ENCODE measurements at places on chromosomes 2 and 18.
A peak's percentile ranks its signal among the peaks of the same experiment; 100 is the strongest.

DNA sequence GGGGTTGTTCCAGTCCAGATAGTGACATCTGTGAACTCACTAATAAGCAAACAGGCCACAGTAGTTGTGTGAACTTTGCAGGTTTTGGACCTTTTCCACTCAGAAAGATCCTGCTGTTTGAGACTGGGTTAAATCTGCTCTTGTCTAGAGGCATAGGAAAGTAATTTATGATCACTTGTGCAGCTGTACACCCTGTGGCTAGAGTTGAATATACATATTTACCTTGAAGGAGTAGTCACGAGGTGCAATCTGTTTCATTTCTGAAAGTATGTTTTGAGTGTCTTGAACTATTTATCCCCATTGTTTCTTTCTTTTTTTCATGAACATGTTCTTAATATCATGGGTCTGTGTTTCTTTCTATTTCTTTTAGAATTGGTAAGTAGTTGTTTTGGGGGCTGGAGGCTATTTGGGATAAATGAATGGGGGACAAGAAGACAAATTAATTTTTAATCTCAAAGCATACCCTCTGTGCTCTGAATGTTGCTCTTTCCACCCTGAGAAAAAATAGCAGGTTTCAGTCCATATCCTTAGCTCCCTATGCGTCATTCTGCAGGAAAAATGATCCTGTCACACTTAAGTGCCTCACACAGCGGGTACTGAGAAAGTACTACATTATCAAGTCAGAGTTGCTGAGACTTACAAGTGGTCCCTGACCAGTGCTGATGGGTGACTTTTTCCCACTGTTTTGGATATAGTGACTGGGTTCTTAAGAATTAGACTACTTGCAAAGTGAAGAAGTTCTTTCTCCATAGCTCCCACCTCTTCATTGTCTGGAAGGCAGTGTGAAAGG is 28.2 kb downstream of the DCC start:
- no peak for DNase-seq

- no peak for DNase-seq
Measured at GRCh38 chr2:220994846-220995245, 577.3 kb downstream of the EPHA4 start.

- DNase-seq: no peak
Measured at GRCh38 chr2:127255146-127255545, 35.0 kb upstream of the CYP27C1 start.

DNA sequence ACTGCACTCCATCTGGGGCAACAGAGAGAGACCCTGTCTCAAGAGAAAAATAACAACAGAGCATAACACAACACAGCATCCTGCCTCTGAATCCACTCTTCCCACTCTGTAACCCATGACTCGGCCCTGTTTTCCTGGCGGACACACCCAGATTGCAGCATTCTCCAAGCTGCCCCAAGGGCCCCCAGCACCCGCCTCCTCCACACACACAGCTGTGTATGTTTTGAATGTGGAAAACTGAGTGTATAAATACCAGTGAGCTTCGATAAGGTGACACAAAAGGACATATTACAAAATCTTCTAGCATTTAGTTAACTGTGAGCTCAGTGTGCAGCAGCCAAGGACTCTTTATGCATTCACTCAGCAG is 13.0 kb downstream of the IMPA2 start:
- peak; percentile 82 for DNase-seq

- DNase-seq: no peak
Measured at GRCh38 chr2:39583213-39583612, 82.5 kb upstream of the TMEM178A start.

GRCh38 chr18:22238036-22238435 is 68.6 kb downstream of the GATA6 start:
- DNase-seq: no peak

DNA sequence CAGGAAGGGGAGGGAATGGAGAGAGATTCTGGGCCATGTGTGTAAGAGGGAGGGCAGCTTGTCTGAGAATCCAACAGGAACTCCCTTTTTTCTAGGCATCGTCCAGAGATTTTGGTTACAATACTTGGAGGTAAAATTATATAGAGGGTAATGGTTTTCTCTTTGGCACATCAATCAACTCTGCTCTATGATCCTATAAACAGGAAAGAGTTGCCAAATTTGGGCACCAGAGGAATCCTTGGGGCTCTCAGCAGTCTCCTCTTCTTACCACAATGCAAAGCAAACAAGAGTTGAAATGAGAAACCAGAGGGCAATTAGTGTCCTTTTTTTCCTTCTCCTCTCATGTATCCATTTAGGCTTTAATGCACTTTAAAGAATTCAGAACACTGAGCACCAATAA is 243.4 kb downstream of the SLC8A1 start:
- DNase-seq: no peak

DNA sequence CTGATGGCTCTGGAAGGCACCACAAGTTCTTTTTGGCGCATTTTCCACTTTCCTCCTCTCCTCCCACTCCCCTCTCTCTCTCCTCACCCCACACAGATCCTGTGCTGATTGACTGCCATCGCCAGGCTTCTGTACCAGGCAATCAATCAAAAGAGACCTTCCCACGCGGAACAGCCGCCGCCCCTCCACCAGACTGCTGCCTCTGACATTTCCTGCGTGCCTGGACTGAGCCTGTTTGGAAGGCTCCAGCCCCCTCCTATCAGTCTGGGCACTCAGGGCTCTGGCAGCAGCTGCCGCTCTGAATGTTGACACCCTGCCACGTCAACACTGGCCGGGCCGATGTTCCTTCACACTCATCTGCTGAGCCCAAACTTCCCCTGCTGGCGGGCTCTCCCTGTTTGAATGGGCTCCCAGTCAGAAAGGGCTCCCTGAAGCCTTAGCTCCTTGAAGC is 467.7 kb downstream of the EPHA4 start:
- peak; percentile 49 for DNase-seq

DNA sequence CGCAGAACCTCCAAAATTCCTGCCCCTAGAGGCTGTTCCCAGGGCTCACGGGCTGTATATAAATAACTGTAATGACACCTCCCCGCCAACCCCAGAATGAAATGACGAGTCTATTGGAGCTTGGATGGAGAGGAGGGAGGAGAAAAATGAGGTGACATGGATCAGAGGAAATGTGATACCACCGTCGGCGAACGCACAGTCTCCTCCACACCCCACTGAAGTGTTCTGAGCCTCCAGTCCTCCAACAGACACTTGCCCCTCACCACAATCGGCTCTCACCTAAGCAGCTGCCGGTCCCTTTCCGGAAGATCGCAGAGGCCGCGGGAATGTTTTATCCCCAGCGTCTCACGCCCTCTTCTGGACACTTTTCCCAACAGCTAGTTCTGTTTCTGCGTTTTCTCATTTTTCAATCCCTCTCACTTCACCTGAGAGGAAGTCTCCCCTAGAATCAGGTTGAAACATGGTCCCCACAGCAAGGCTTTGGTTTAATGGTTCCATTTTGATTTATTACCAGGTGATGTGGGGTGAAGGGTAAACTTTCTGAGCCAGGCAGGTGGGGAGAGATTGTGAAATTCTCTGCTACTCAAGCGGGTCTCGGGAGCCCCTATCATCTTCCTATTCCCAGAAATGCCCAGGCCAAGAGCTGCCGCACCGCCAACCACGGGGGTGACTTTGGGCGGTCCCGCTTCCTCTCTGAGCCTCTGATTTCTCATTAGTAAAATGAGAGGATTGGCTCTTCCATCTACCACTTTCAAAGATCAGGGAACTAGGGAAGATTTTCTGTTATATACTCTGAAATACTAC is 9.1 kb upstream of the MYO5B start:
- DNase-seq: peak; percentile 11

GRCh38 chr18:64699081-64699480 is 550.2 kb upstream of the LINC00305 start:
- no peak for DNase-seq

DNA sequence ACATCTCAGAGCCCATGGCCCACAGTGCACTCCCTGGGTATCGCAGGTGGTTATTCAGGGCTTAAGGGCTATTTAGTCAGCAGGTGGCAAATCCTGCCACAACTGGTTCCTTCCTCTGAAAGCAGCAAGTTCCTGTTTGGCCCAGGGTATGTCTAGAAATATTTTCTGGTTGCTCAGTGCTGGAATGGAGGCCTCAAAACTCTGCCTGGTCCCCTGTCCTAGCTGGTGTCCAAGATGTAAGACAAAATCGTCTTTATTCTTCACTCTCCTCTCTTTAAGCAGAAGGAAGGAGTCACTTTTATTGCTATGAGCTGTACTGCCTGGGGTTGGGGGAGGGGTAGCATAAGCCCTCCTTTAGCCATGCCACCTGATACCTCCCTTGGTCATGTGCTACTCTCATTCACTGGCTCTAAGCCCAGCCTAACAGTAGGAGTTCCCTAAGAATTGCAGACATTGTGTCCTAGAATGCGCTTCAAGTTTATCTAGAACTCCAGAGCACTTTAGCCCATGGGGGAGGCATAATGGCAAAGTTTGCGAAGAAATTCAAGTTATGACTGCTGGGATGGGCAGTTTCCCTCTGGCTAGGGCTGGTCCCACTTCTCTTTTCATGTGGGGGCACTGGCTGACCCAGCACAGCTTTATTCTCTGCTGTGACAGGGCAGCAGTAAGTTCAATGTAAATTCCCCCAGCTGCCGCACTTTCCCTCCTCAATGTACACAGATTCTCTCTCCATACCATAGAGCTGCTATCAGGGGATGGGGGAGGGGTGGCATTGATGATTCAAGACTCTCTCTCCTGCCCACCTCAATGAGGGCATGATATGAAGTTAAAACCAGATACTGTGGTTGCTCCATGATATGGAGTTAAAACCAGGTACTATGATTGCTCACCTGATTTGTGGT is 27.1 kb upstream of the CWC22 start:
- DNase-seq: no peak

GRCh38 chr2:239383036-239383758 is 17.6 kb downstream of the HDAC4 start:
- no peak for DNase-seq

DNA sequence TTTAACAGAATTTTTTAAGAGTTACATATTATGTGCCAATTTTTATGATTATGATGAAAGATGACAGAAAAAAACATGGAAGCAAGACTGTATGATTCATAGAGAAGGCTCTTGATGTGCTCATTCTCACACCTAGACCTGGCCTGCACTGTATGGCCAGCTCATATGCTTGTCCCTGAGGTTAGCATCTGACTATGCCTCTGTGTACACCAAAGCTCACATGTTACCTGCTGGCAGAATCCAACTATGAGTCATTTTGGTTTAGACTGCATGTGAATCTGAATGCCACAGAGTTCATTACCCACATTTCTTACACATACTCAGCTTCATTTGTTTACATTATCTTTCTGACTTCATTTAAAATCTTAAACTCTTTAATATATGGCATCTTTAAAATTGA is 139.0 kb downstream of the DSC3 start:
- no peak for DNase-seq

- DNase-seq: peak; percentile 74
Measured at GRCh38 chr2:112623913-112624777, 21.6 kb upstream of the SLC20A1 start.

- DNase-seq: peak; percentile 24
Measured at GRCh38 chr2:160652236-160652635, 158.6 kb upstream of the RBMS1 start.

DNA sequence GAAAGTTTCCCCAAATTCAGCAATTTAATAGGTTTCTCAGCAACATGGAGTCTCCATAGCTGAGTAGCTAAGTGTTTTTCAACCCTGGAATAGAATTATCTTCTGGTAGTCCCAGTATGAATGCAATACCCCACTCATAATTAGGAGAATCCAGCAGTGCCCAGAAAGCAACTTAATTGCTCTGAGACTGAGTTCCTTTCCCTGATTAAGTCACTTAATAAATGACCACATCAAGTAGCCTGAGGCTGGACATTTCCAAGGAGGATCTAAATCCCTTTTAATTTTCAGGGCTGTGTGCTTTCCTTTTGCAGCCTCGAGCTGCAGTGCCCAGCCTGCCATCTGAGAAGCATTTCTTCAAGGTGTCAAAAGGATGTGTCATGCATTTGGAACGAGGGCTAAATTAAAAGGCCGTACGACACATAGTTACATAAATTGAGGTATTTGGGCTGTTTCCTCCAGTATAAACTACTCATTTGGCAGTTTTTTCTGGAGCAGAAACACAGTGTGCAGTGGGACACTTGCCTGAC is 17.7 kb upstream of the SIX2 start:
- DNase-seq: no peak

DNA sequence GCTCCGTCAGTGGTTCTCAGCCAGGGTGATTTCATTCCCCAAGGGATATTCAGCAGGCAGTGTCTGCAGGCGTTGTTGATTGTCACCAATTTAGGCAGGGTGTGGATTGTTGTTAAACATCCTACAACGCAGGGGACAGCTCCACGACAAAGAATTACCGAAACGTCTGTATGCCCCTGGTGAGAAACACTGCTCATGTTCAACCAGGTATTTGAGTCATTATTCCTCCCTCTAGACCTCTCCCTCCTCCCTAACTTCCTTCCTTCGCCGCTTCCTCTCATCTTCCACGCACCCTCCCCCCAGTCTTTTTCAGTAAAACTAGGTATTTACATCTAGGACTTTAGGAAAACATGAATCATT is 50.8 kb downstream of the NCK2 start:
- DNase-seq: no peak

GRCh38 chr2:41782306-41783158 is 265.3 kb upstream of the PKDCC start:
- peak; percentile 25 for DNase-seq

GRCh38 chr2:172510548-172510947 is 45.3 kb upstream of the PDK1 start:
- no peak for DNase-seq

GRCh38 chr18:74790451-74790850 is 192.8 kb downstream of the ZNF407 start:
- no peak for DNase-seq

GRCh38 chr2:21818212-21818795 is 694.5 kb downstream of the TDRD15 start:
- DNase-seq: no peak

DNA sequence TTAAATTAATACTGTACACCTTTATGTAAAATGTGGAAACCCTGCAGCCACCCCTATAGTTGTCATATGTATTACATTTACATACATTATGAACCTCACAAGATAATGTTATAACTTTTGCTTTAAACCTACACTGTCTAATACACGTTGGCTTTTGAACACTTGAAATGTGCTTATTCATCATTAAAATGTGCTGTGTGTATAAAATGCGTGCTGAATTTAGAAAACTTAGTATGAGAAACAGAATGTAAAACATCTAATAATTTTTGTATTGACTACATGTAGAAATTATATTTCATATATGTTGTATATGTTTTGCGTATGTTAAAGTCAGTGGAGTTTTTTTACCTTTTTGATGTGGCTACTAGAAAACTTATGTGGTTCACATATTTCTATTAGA is 68.8 kb downstream of the MAPRE2 start:
- no peak for DNase-seq

- DNase-seq: no peak
Measured at GRCh38 chr2:222811828-222812227, 49.0 kb upstream of the ACSL3 start.

DNA sequence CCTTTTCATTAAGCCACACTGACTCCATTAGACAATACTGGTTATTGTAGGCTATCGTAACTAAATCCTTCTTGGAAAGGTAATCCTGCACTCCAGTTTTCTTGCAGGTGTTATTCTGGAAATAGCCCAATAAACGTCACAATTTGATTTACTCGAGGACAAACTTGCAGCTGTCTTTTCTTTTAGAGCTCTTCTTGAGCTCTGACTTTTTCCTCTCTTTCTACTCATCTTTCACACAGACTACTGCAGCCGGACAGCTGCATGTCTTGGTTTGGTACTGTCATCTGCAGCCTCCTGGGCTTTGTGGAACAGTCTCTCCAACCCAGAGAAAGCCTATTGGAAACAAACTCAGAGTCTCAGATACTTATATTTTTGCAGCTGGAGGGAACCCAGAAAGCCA is 23.0 kb upstream of the MSGN1 start:
- no peak for DNase-seq

GRCh38 chr2:127574656-127575055 is 39.2 kb downstream of the MYO7B start:
- DNase-seq: no peak

GRCh38 chr2:121451398-121451797 is 79.3 kb upstream of the RNU4ATAC start:
- DNase-seq: no peak

Data from AG10803 (cell line).